ENCODE measurements at places on chromosomes 11 and 22.

DNA sequence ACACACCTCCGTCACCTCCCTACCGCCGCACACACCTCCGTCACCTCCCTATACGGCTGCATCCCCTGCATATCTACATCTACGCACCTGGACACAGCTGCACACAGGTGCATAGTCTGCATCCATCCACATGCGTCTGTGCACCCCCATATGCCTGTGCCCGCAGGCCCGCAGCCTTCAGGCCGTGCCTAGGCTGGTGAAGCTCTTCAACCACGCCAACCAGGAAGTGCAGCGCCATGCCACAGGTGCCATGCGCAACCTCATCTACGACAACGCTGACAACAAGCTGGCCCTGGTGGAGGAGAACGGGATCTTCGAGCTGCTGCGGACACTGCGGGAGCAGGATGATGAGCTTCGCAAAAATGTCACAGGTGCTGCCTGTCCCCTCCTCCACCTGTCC, 4.8 kb downstream of the PKP3 start:
- DNase-seq = no peak

DNA sequence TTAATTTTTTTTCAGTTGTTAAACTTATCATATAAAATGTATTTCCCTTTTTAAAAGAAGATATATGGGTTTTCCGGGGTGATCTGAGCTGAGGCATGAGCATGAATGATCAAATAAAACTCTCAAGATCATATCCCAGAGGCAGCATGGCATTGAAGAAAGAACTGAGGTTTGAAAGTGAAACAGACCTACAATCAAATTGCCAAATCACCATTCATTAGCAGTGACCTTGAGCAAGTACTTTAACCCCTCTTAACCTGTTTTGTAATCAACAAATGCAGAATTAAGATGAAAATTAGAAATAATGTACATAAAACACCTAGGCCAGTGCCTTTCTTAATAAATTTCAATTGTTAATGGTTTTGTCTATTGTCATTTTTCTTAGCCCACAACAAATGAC, 116.0 kb downstream of the RBFOX2 start:
- no peak for DNase-seq

DNA sequence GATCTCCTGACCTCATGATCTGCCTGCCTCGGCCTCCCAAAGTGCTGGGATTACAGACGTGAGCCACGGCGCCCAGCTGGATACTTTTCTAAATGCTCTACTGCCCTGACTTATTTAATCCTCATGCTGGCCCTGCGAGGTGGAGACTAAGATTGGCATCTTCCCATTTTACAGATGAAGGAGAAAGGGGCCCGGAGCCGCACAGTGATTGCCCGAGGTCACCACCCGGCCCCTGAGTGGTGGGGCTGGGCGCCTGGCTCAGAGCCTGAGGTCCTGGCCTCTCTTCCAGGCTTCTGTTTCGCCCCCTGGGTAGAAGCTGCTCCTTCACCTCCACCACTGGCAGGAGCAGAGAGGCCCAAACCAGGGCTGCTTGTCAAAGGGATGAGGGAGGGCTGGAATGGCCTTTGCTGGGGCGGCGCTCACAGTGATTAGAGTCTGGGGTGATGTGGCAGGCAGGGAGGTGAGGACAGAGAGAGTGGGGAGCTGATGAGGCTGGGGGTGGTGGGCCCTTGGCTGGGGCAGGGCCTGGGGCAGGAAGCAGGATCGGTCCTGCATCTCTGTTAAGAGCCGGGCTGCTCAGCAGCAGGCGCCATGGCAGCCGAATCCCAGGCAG, 15.4 kb upstream of the MPPED1 start:
- DNase-seq = no peak

DNA sequence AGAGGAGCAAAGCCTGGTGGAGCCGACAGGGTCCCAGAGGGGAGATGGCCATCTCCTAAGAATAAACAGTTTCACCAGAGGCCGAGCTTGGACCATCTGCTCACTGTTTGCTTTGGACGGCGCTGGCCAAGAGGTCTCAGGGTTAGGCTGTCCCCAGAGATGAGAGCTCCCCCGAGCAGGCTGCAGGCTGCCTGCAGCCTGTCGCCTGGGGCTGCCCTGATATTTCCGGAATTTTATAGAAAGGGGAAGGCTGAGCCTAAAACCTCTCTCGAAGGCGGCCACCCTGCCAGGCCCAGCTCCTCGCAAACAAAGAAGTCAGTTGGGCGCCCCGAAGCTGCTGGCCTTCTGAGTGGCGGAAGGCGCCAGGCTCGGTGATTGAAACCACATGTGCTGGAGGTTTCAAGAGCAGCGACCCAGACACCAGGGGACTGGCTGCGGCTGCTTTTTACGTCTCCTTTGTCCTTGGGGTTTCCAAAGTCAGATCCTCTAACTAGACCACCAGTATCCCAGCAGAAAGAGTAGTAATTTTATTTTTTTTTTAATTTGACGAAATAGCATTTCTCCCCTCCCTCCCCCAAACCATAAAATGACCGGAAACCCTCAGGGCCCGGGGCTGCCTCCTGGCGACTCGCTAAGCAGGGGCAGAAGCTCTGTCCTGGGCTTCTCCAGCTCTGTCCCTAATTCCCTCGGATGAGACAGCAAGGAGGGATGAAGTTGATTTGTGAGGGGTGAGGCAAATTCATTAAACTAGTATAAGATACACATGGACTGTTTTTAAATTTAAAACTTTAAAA, 57.4 kb downstream of the CLMP start:
- DNase-seq = peak; percentile 88

All from fibroblast of villous mesenchyme (primary cell).